ENCODE measurements at places on chromosomes 12 and 14.
A peak's percentile ranks its signal among the peaks of the same experiment; 100 is the strongest.

GRCh38 chr12:28855761-28856310 is 293.2 kb upstream of the FAR2 start:
- DNase-seq, result no peak

GRCh38 chr12:50057896-50058670 is 687 bp downstream of the ASIC1 start:
- DNase-seq, result no peak

DNA sequence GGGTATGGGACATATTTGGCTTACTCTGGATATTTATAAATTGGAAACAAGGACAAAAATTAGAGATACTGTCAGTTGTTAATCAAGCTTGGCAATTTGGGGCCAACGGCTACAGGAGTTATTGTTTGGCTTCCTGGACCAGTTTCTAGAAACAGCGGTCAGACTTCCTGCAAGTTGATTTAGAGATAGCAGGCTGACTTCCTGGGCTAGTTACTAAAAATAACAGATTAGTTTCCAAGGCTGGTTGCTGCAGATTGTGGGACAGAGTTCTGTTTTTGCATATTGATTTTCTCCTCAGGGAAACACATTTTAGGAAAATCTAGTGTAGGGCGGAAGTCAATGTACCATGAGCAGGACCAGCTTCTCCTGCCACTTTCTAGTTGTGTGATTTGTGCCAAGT is 144.0 kb upstream of the TMPO start:
- DNase-seq, result peak; percentile 57

DNA sequence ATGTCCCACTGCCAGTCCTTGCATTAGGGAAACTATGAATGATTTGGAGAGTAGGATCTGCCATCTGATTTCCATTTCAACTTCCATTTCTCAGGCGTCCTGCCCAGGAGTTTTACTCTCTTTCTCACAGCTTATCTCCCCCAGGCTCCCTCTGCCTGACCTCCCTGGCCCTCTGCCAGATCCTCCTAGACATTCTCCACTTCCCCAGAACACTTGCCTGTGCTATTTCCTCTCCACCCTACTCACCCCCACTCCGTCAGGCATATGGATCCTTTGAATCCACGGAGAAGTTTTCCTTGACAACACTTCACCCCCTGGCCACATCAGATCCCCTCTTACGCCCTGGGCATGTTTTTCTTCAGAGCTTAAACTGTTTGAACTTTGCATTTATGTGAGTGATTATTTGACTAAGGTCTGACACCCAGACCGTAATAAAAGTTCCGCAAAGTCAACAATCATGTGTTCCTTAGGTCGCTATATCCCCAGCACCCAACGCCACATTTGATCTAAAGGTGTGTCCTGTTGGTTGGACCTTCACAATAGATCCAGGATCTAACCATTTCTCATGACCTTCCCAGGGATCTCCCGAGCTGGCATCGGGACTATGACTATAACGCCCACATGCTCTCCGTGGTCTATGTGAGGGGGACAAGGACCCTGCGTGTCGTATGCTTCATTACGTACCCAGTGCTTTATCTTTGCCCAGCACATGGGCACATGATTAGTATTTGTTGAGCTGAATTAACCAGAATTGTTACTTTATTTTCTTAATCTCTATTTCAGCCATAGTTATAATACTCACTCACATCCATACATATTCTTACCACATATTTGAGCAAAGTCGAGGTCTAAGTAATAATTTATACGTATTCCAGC is 255.8 kb upstream of the FOXN3 start:
- peak; percentile 65 for DNase-seq

DNA sequence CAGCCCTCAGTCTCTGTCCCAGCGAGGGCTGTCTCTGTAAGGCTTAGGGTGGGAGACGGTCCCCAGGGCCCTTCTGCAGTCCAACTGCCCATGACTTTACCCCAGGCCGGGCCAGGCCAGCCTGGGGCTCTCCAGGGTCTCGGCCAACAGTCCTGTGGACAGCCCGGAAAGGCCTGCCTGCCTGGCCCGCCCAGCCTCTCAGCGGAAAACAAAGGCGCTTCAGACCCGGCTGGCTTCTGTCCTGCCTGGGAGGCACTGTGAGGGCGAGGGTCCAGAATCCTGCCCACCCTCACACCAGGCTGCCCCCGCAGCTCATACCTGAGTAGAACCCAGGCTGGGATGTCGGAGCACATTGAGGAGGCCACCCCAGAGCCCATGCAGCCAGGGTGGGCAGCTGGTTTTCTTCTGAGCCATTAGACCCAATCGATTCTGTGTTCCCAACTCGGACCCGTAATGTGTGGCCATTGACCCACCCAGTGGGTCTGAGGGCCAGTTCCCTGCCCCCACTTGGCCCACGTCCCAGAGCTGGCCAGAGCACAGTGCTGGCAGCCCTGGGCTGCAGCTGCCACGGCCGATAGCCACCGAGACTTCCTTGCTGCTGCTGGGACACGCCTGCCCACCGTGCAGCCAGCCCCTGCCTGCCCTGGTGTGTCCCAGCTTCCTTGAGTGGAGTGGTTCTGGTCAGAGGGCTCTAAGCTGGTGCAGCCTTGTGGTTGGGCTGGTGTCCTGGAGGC is 1.6 kb downstream of the CRIP2 start:
- no peak for DNase-seq

- no peak for DNase-seq
Measured at GRCh38 chr12:47272412-47273190, 192.8 kb upstream of the AMIGO2 start.

- peak; percentile 17 for DNase-seq
Measured at GRCh38 chr12:23049180-23049579, 424.2 kb downstream of the ETNK1 start.

- DNase-seq, result no peak
Measured at GRCh38 chr14:23093991-23094665, 808 bp downstream of the ACIN1 start.

DNA sequence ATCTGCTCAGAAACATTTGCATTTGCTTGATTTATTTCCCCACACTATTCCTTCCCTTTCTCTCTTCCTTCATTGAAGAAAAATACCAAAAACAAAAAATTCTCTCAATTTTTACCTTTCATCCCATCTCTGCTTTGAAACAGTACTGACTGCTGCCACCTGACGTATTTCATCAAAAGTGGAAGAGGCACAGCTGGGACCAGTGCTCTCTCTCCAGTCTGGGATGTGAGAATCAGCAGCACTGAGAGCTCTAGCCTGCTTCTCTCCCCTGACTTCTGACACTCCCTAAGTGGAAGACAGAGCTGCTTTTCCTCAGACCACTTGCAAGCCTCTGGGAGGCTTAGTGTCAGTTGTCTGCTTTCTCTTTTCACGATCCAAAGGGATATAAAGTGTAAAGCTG is 36.9 kb downstream of the TTLL5 start:
- DNase-seq, result no peak

DNA sequence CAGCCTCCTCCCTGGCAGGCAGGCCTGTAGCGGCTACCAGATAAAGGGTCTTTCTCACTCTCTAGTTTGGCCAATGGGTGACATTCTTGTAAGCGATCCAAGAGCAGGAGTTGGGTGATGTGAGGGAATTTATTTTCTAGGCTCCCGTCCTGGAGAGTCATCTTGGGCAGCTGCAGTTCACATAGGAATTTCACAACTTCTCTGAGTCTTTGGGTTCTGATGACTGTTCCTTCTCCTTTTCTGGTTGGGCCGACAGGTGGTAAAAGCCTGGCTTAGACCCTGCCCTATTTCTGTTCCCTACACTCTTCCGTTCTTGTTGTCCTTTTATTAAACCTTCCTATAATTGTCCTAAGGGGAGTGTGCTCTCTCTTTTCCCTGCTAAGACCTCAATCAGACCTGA is 42.6 kb upstream of the POC1B start:
- no peak for DNase-seq

DNA sequence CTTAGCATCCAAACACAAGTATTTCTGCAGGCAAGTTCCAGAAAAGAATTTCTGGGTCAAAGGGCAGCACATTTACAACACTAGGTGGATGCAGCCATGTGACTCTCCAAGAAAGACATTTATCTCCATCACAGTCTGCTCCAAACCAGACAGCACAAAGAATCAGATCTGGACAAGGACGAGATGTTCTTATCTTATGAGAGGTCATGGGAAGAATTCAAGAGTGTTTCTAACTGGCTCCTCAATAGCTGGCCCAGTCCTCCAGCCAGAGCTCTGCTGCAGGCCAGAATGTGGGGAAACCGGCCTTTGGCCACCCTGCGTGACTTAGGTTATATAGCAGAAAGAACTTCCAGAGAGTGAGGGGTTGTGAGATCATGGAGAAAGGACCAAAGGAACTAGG is 17.4 kb downstream of the TMEM119 start:
- DNase-seq, result no peak

DNA sequence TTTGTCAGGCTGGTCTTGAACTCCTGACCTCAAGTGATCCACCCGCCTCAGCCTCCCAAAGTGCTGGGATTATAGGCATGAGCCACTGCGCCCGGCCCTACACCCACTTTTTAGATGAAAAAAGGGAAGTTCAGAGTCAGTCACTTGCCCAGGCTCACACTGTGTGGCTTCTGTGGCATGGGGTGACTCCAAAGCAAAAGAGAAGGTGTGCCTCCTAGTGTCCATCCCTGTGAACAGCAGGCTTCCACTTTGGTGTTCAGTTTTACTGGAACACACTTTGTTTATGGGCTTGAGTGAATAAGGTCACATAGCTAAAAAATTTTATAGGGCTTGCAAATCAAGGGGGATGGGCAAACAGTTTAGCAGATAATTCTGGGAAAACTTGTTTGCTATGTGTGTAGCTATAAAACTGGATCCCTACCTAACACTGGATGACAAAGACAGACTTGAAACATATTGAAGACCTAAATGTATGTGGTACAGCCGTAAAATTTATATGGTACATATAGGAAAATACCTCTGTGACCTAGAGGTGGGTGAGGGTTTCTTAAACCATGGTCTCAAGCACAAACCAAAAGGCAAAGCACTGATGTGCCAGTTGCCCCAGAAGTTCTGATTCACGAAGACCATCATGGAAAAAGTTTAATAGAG is 54.9 kb downstream of the EID3 start:
- DNase-seq, result peak; percentile 91

DNA sequence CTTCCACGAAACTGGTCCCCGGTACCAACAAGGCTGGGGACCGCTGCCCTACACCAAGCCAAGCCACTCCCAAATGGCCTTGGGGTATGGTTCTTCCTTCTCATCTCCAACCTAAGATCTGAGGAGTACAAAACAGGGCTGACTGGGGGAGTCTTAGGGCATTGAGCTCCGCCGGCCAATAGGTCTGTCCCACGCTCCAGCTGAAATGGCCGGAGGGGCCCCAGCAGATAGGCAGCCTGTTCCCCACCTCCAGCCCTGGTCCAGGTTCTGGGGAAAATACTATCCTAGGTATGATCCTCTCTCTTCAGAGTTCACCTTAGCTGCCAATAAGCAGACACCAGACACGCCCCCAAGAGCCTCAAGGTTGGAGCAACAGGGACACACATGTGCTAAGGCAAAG is 90.2 kb downstream of the ACTN1 start:
- DNase-seq, result no peak

GRCh38 chr14:96052541-96053247 is 13.5 kb downstream of the C14orf132 start:
- DNase-seq, result no peak

GRCh38 chr12:112275207-112275606 is 107.0 kb downstream of the HECTD4 start:
- DNase-seq, result no peak

DNA sequence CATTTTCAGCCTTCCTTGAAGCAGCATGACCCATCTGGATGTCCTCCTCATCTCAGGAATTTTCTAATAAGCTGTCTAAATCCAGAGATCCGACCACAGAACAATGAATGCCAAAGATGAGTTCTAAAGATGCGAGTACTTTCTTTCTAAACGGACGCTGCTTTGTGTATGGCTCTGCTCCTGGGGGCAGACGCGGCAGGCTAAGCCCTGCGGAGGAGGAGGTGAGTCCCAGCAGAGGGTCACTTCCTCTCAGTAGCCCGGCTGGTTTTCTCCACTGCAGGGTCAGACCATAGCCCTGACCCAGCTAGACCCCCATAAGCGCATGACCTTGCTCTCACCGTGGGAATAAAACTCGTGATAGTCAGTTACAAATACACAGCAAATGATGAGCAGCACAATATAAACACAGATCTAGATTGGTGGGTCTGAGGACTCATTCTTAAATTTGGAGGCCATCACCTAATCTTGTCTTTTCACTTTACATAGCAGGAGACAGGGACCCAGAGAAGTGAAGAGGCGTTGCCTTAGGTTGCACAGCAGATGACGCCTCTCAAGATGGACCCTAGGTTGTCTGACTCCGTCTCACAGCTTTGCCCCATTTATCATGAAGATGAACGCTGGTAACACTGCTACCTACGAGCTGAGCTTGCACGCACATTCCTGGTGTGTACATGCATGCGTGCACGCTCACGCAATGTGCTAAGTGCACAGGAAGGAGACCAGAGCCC is 16.6 kb downstream of the SSH1 start:
- DNase-seq, result no peak

GRCh38 chr14:24913021-24913420 is 136.9 kb downstream of the STXBP6 start:
- no peak for DNase-seq

- no peak for DNase-seq
Measured at GRCh38 chr12:115857160-115857920, 420.2 kb downstream of the MED13L start.

- DNase-seq, result no peak
Measured at GRCh38 chr12:109299849-109300248, 9.2 kb downstream of the FOXN4 start.

GRCh38 chr12:49809906-49810389 is 18.3 kb downstream of the NCKAP5L start:
- no peak for DNase-seq

GRCh38 chr14:75091251-75091650 is 21.8 kb downstream of the ZC2HC1C start:
- DNase-seq, result no peak

GRCh38 chr12:66159123-66159522 is 10.7 kb downstream of the TMBIM4 start:
- no peak for DNase-seq

GRCh38 chr12:65748332-65748731 is 76.0 kb upstream of the HMGA2 start:
- no peak for DNase-seq

GRCh38 chr14:96959992-96960391 is 162.8 kb downstream of the VRK1 start:
- DNase-seq, result no peak

DNA sequence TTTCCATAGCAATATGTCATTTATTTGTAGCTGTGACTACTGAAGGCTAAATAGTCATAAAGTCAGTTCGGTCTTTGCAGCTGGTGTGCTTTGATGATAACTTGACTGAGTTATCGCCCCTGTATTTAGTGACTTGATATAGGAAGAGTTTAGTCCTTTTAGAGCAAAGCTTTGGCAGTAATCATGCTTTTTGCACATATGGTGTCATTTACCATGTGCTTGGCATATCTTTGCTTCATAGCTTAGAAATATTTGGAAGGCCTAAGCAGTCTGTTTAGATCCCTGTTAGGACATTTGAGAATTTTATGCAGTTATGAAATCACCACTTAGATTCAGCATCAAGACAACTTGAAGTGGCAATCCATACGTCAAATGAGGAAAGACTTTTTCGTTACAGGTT is 31.6 kb downstream of the POLR3B start:
- DNase-seq, result no peak

DNA sequence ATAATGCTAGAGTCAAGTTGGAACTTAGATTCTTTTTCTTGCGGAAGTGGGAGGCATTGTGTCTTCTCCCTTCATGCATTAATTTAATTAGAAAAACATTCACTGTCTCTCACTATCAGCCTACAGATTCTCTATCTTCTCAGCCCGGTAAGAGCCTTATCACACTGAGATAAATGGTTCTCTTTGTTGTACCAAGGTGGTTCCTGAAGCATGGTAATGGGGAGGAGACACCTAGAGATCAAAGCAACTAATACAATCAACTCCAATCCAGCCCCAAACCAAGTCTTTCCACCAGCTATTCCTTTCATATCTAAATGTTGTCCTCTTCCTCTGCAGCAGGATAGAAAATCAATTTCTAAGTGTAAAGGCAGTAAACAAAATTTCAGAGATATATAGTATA is 210.8 kb downstream of the DAD1 start:
- no peak for DNase-seq

Measured in KBM-7 (cell line).